Kasumi-1 (cell line): ENCODE measurements at places on chromosomes 7 and 10.

DNA sequence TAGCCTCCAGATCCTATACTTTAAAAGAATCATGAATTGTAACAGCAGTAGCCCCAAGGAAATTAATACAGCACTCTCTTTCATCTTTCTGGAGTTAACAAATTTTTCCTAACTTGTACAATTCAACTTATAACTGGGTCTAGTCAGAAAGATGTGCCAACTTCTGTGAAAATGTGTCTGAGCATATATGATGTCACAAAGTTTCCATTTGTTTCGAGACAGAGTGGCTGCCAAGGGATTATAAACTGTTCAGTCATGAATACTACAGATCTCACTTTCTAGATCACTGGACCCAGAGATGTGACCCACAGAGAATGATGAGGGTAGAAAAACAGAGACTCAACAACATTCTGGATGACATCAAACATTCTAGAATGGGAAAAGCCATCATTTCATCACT lies 249.2 kb upstream of the PHF14 start:
- DNase-seq: no peak

GRCh38 chr10:104308439-104308903 lies 29.8 kb downstream of the ITPRIP start:
- DNase-seq: no peak

- DNase-seq: no peak
Observed at GRCh38 chr10:25666276-25666675, 267.8 kb upstream of the MYO3A start.

- DNase-seq: no peak
Observed at GRCh38 chr10:100174699-100175677, 10.8 kb downstream of the ERLIN1 start.
